ENCODE measurements at places on chromosomes 7 and 10.

- DNase-seq: no peak
Measured at GRCh38 chr7:4762121-4763055, 13.0 kb upstream of the AP5Z1 start.

GRCh38 chr7:41334071-41334862 lies 368.6 kb downstream of the INHBA start:
- DNase-seq: no peak

DNA sequence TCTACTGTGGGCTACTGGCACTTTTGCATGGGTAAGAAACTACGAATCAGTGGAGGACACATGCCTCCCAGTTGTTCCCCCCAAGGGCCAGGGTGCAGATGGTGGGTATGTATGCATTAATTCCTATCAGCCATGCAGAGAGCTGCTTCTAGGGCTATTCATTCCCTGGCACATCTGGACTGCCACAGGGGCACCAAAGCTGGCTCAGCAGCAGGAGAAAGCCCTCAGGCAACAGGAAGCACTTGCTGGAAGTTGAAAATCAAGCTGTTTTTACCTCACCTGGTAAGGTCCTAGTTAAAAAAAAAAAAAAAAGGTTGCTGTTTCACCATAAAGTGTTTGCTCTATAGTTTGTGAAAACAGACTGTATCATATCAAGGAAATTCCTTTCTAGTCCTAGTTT lies 1342.6 kb downstream of the REEP3 start:
- DNase-seq: no peak

DNA sequence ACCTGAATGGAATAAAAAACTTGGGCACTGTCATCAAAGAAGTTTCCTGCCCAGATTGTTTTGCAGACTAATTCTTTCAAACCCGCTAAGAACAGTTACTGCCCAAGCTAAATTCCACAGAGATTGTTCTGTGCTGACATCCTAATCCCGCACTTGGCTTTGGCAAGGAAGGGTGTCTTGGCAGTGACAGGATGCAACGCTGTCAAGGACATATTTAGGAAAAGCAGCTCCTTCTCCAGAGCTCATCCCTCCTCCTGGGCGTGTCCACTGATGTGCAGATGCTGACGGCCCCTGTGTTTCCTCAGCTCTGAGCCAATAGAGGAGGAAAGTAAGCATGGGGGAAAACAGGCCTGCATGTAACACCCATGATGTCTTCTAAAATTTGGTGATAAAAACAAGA lies 74.2 kb downstream of the EEPD1 start:
- no peak for DNase-seq

DNA sequence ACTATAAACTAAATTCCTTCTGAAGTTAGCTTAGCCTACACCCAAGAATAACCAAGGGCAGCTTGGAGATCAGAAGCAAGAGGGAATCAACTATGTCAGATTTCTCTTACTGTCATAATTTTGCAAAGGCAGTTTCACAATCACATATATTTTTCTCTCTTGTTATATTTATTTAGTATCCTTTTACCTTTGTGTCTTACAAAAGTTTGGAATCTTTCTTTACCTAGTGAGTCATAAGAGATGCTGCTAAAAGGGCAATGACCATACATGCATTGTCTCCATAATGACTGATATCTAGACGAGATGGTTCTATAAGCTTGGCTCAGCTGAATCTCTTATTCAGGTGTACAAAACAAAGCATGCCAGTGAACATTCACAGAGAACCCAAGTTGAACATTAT lies 61.1 kb downstream of the PPP1R17 start:
- no peak for DNase-seq

GRCh38 chr7:117896339-117896738 lies 23.1 kb upstream of the CTTNBP2 start:
- DNase-seq: no peak

- no peak for DNase-seq
Measured at GRCh38 chr10:93548376-93549071, 17.9 kb upstream of the FFAR4 start.

GRCh38 chr10:31263903-31264302 lies 55.1 kb upstream of the ZEB1 start:
- DNase-seq: no peak

DNA sequence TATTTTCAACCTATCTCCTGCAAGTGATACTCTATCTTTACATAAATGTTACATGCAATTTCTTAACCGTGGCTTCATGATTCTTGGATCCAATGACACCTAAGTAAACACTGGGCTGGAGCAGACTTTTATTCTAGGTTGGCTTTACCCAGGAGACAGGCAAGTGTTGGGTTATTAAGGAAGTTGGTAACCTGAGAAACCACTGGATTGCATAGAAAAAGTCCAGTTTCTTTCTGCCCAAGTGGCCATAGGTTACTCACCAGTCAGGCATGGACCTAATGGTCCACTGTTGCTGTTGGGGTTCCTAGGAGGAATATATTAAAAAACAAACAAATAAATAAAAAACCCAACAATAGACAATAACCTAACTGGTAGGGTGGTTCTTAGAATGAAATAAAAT lies 112.8 kb downstream of the SEMA3D start:
- no peak for DNase-seq

DNA sequence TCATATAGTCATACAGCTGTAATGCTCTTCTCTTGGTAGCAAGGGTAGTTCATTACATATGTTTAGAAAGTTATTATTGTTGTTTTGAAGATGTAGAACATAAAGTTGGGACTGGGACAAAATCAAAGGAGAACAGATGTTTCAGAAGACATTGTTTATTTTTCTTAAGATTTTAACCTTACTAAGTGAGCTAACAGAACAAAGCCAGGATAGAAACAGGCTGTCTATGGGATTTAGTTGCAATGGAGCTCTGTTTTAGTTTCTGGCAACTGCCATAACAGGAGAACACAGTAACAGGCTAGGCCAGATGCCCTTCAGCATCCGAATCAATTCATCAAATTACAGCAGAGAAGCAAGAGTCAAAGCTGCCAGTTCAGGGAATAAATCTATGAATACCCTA lies 382.4 kb downstream of the ARL4A start:
- no peak for DNase-seq

- no peak for DNase-seq
Measured at GRCh38 chr10:60644436-60645130, 133.7 kb upstream of the CDK1 start.

- DNase-seq: no peak
Measured at GRCh38 chr10:76839276-76839675, 798.3 kb downstream of the KCNMA1 start.

- no peak for DNase-seq
Measured at GRCh38 chr10:31705136-31705535, 223.5 kb downstream of the ARHGAP12 start.

GRCh38 chr10:22333167-22333974 lies 11.9 kb upstream of the SPAG6 start:
- DNase-seq: peak; percentile 28

GRCh38 chr7:15963206-15963605 lies 276.7 kb upstream of the MEOX2 start:
- DNase-seq: no peak

- DNase-seq: no peak
Measured at GRCh38 chr10:130029209-130029608, 65.1 kb upstream of the EBF3 start.

DNA sequence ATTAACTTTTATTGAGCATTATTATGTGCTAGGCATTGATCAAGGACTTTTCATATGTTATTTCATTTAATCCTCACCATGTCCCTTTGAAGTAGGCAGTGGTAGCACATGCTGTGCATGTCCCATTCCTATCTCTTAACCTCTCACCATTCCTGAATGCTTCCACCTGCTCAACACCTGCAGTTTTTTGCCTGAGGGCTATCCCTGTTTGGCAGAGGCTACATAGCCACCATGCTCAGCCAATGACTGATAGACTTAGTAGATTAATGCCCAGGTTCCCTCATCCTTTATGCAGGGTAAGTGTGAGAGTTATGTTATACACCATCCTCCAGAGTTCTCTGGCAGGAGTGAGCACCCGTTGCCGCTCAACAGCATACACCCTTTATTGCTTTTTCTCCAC lies 387.8 kb downstream of the BBS9 start:
- DNase-seq: no peak

DNA sequence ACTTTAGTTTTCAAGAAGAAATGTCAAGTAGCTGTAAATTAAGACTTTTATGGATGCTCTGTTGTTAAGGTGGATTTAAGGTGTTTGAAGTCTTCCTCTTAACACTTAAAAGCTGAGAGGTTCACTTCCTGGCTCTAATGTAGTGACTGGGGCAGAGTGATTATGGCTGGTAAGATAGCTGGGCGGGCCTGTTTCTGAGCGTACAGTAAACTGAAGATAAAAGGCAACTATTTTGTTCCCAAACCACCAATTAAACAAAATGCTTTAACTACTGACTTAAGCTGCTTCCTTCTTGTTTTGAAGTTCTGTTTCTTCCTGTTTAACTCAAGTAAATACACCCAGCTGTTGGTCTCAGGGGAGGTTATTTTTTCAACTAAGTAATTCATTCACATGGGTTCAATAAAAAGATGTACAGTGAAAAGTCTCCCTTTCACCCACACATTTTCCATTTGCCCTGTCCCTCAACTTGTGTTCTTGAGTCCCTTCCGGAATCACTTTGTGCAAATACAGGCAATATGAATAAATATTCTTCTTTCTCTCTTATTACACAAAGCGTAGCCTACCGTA lies 19.3 kb downstream of the VWA2 start:
- no peak for DNase-seq

- DNase-seq: no peak
Measured at GRCh38 chr10:111539246-111539645, 462.4 kb downstream of the ADRA2A start.

DNA sequence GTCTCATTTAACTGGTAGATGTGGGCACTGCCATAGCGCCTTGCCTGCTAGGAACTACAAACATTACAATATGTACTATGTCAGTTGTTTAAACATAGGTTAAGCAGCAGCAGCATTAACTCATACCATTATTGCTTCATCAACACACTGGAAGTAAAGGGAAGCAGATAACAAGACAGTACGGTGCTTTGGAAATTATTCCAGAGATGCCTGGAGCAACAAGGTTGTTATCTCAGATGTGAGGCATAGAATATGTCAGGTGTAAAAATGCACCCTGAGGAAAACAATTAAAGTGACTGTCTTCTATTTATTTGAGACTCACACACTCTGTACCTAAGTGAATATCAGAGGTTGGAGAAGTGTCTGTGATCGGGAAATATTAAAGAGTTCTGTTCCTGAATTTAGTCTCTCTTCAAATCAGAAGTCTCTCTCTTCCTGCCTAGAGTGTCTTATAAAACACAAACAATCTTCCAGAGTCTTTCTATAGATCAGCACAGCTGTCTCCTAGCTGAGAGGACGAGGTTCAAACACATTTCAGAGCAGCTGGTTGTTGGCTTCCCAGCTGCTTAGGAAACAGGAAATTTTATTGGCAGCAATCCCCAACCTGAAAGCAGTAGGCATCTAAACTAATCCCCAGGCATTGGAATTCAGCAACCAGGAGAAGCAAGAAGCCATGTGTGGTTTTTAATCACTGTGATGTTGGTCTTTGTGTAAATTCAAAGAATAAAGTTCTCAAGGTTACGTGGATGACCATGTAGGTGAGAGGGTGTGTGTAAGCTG lies 994.4 kb upstream of the LRRTM3 start:
- DNase-seq: no peak

- peak; percentile 18 for DNase-seq
Measured at GRCh38 chr7:105016068-105016708, 2.2 kb downstream of the KMT2E start.

GRCh38 chr7:46752881-46753366 lies 829.0 kb downstream of the TNS3 start:
- DNase-seq: no peak

DNA sequence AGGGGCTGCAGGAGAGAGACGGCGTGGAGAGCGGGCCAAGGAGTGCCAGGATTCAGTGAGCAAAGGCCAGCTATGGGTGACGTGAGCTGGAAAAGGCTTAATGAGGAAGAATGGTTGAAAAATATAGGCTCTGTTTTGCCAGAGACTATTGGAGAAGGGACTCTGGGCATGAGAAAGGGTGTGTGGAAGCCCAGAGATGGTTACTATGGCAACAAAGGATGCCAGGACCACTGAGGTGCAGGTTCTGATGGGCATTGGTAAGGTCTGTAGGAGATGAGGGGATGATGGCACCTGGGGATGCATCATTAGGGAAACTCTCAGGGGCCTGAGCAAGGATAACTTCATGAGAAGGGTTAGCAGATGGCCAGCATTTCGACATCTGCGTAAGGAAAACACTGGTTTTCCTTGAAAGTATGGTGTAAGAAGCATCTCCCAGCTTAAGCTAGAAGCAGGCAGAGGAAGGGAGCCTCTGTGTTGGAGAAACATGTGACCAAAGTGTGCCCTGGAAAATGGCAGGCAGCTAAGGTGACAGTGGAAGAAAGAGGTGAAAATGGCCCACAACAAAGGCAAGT lies 21.6 kb upstream of the FAM180A start:
- no peak for DNase-seq

DNA sequence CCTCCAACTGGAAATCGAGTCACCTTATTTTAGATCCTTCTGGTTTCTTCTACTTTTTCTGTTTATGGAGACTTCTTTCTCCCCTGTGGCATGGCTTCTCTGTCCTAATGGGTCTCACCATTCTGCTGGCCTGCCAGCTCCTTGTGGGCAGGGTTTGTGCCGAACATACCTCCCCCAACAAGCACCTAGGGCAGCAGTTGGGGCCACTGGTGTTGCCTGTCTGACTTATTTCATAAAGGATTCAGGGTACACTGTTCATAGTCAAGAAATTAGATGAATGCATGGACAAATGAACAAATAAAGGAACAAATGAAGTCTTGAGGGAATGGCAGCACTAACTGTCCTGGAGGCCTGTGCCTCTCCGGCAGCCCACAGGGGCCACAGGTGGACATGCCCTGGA lies 55.6 kb upstream of the DOCK1 start:
- DNase-seq: no peak

DNA sequence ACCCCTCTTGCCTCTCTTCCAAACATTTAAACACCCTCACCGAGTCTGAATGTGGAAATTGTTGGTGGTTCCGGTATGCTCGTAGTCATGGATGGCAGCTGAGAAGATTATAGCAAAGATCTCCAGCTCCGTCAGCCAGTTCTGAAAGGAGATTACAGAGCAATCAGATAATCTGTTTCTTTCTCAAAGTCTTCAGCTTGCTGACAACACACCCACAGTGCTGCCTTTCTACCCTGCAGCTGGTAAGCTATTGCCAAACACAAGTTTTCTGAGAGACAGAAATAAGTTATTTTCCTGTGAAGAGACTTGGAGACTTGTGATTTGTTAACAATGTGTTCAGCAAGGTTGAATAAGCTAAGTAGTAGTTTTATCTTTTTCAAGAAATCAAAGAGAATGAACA lies 163.6 kb downstream of the PPP1R17 start:
- no peak for DNase-seq

- peak; percentile 53 for DNase-seq
Measured at GRCh38 chr7:75915416-75916156, 631 bp downstream of the POR start.

- no peak for DNase-seq
Measured at GRCh38 chr7:2072042-2072441, 160.7 kb downstream of the MAD1L1 start.

- DNase-seq: no peak
Measured at GRCh38 chr7:8566016-8566415, 132.6 kb downstream of the NXPH1 start.

- DNase-seq: no peak
Measured at GRCh38 chr7:7768977-7769709, 50.7 kb upstream of the RPA3 start.

GRCh38 chr7:1193593-1194424 lies 33.8 kb upstream of the ZFAND2A start:
- peak; percentile 63 for DNase-seq

GRCh38 chr7:140159497-140159896 lies 17.3 kb downstream of the KDM7A start:
- DNase-seq: no peak

GRCh38 chr10:104306897-104307296 lies 31.4 kb downstream of the ITPRIP start:
- no peak for DNase-seq
